ENCODE measurements at places on chromosomes 11 and 22.
A peak's percentile ranks its signal among the peaks of the same experiment; 100 is the strongest.

DNA sequence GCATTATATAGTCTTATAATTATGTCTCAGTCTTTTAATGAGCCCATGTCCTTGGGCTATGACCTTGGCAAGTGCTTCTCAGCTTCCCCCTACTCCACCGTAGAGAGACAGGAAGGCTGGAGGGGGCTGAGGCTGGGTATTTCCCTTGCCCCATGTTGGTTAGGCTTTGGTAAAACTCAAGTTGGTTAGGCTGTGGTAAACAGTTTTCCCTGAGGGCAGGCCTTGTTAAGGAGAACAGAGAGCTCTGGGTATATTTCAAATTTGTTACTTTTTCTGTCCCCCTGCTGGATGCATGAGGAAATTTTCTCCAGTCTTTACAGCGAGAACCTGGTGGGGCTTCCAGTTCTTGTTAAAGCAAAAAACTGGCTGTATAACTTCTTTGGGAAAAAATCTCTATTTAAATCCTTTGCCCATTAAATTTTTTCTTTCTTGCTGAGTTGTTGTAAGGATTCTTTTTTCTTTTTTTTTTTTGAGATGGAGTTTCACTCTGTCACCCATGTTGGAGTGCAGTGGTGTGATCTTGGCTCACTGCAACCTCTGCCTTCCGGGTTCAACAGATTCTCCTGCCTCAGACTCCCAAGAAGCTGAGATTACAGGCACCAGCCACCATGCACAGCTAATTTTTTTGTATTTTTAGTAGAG is 12.2 kb upstream of the DCHS1 start:
- DNase-seq, result peak; percentile 70

- DNase-seq, result no peak
Measured at GRCh38 chr11:69839516-69839915, 20.3 kb upstream of the FGF3 start.

DNA sequence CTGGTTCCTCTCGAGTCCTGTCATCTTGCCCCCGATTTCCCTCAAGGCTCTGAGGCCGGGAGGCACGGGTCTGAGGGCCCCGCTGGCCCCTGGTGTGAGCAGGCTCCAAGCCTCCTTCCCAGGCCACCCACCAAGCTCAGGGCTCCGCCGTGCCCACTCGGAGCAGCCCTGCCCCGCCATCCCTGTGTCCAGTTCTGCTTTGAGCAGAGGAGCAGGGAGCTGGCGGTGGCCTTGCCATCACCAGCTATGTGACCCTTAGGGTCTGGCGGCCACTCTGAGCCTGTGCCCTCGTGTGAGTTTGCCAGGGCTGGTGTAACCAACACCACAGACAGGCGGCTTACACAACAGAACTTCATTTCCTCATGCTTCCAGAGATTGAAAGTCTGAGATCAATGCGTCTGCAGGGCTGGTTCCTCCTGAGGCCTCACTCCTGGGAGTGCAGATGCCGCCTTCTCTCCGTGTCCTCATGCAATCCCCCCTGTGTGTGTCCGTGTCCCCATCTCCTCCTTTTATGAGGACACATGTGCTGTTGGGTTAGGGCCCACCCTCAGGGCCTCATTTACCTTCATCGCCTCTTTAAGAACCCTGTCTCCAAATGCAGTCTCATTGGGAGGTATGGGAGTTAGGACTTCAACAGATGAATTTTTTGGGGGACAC is 36.5 kb upstream of the CELSR1 start:
- no peak for DNase-seq

GRCh38 chr11:19800162-19800561 is 87.5 kb downstream of the NAV2 start:
- DNase-seq, result no peak

DNA sequence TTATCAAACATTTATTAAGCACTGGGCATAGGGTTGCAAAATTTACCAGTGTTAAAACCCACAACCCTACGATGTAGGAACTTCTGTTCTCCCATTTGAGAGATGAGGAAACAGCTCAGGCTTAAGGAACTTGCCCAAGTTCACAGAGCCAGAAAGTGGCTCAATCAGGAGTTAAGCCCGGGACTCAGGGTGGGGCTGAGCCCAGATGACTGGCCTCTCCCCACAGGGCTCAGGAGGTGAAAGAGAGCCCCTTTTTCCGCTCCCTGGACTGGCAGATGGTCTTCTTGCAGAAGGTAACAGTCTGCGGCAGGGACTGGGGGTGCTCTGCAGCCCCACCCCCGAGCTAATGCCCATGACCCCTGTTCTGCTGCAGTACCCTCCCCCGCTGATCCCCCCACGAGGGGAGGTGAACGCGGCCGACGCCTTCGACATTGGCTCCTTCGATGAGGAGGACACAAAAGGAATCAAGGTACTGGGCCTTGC is 5.6 kb upstream of the ANKRD13D start:
- DNase-seq, result no peak

- DNase-seq, result no peak
Measured at GRCh38 chr22:49134076-49134475, 693.6 kb downstream of the BRD1 start.

DNA sequence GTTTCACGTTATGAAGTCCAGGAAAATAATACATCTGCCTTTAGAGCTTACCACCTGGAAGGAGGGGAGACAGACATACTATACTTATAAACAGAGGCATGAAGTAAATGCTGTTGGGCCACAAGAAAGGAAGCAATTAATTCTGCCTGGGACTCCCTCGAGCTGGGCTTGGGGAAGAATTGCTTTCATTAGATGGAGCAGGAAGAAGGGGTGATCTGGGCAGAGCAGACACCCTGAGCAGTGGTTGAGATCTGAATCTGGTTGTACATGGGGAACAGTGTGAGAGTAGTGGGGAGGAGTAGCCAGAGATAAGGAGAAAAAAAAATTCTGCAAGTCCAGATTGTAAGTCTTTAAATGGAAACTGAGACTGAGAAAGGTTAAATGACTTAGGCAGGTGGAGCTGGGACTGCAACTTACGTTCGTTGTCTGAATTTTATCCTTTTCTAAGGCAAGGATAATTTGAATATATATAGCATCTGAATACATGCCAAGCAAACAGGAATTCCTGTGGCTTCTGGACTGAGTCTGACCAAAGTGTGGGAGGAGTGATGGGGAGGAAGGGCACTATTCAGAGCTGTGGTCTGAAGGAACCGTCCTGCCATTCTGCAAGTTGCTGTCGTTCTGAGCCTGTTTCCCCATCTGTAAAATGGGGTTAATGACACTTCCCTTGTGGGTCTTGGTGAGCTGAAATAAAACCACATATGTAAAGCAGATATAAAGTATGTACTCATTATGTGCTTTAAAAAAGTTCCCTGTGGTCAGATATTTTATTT is 7.9 kb downstream of the NCAM1 start:
- no peak for DNase-seq

DNA sequence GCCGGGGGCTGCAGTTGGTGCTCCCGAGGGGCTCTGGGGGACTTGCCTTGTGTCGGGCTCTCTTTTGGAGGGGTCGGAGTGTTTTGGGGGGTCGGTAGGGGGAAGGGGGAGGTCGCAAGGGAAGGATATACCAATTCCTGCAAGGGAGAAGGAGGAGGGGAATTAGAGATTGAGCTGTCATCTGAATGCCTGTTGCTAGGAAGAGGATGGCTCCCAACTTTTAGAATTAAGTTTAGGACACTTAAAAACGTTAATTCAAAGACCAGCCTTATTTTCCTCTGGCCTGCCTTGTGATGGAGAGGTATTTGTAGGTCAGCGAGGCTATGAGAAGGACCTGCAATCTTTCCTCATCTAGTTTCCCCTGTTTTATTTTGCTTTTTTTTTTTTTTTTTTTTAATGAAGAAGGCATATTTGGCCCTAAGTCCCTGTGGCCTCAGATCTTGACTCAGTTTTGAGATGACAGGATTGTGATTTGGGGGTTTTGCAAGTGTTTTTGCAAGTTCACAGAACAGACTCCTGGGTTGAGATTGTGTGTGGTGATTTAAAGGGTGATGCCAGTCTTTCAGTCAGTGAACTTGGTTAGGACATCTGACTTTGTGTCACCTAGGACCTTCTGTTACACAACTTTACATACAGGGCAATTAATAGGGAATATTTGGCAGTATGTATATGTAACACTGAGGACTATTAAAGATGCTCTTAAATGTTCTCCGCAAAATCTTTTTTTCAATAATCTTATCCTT is 672 bp downstream of the TMEM135 start:
- DNase-seq, result no peak

GRCh38 chr11:16786131-16786530 is 47.7 kb downstream of the C11orf58 start:
- DNase-seq, result no peak

- no peak for DNase-seq
Measured at GRCh38 chr11:116478669-116479668, 293.8 kb downstream of the BUD13 start.

- no peak for DNase-seq
Measured at GRCh38 chr11:119918347-119918746, 189.3 kb upstream of the NECTIN1 start.

DNA sequence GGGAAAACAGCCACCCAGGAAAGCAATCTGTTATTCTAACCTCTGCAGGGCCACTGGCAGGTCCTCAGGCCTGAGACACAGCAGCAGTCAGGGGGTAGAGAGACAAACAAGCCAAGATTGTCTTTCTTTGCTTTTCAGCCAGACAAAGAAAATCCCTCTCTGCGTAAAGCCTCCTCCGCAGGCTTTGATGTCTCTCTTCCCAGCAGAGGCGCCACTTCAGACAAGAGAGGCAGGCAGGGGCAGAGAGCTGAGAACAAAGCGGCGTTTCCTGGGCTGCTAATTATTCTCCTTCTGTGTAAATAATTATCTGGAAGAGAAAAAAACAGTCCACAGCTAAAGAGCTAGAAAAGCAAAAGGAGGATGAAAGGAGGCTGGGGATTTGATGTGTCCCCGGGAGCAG is 102.7 kb upstream of the SEZ6L start:
- no peak for DNase-seq

DNA sequence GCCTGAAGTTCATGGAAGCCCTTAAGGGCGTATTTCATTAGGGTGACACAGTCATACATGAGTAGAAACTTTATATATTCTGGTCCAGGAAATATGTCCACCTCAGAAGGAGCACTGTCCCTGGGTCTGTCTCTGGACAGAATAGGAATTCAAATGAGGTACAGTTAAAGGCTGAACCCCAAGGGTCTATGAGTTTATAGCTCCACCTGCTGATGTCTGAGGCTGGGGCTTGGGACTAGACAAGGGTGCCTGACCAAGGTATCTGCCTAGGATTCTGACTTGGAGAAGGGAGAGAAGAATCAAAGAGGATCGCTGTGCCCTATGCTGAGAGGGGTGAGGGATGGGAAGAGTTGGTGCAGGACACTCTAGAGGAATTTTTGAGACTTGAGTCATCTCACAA is 14.9 kb downstream of the HEPHL1 start:
- no peak for DNase-seq

DNA sequence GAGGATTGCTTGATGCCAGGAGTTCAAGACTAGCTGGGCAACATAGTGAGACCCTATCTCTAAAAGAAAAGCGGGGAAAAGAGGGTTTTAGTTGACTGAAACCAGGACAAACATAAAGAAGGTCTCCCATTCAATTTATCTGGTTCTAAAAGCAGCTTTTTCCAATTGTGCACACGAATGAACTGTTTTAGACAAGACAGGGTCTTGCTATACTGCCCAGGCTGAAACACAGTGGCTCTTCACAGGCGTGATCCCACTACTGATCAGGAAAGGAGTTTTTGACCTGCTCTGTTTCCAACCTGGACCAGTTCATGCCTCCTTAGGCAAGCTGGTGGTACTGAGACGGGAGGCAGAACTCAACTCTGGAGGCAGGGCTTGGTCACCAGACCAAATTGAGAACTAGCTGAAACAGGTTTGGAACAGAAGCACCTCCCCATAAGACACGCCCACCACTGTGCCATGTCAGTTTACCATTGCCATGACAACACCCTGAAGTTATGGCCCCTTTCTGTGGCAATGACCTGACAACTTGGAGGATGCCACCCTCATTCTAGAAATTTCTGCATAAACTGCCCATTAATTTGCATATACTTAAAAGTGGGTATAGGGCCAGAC is 2.8 kb upstream of the NUCB2 start:
- DNase-seq, result peak; percentile 25

DNA sequence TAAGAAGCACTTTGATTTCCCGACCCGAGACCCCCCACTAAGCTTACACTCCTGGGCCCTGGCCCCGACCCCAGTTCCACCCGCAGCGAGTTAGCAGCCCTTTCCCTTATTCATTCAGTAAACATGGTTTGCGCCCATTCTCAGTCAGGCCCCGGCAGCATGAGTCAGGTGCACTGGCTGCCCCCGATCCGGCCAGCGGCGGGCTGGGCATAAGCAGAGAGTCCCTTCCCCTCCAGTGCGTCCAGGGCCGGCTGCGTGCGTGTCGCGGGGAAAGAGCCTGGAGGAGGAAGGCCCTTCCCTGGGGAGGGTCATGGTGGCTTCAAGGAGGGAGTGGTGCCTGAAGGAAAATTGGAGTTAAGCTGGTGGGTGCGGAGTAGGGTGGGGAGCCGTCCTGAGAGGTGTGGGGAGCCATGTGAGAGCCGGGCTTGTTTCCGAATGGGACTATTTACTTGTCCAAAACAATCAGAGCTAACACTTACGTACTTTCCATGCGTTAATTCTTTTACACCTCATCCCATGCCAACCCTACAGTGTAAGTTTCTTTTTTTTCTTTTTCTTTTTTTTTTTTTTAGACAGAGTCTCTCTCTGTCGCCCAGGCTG is 657 bp downstream of the IGHMBP2 start:
- DNase-seq, result no peak

GRCh38 chr22:30286813-30287647 is 2.3 kb downstream of the CASTOR1 start:
- peak; percentile 85 for DNase-seq

DNA sequence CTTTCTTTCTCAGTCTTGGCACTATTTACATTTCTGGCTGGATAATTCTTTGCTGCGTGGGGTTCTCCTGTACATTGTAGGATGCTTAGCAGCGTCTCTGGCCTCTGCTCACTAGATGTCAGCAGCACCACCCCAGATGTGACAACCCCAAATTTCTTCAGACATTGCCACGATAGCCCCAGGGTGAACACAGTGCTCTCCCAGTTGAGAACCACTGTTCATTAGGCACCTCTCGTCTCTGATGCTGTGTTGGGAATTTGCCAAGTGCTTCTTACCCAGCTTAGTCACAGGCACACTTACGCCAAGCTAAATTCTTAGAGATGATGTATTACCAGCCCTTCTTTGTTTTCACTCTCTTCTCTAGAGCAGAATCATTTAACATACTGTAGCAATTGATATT is 9.4 kb downstream of the TRIM6 start:
- DNase-seq, result no peak

DNA sequence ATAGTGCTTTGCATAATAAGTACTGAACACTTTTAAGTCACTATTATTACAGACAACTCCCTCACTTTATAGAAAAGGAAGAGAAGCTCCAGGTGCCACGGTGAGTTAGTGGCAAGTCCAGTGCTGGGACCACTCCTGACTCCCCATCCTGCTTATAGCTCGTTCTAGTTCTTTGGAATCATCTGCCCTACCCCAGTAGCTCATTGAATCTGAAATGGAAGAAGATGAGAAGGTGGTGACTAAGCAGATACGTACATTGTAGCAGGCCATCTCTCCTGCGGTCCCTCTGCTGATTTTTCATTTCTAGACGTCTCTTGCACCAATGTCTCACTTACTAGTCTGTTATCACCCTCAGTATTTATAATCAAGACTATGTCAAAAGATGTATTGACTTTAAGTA is 21.6 kb downstream of the MMP20 start:
- DNase-seq, result no peak

DNA sequence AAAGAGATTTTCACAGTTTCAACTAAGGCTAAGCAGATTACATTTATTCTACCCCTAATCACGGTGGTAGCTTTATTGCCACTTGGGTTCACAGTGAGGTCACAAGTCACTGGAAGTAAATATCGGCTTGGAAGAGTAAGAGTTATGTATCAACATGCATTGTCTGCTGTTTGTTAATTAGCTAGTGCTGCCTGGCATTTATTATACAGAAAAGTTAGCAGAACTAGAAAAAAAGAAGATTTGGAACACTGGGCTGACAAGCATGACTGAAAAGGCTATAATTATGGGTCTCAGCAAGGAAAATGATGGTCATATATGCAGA is 13.7 kb upstream of the RAB38 start:
- DNase-seq, result no peak

Data from B cell (primary cell).